ENCODE measurements at places on chromosomes 7 and 10. TPM values are rescaled to one million over a fixed set of nuclear protein-coding genes. Genes with fewer than 3 reads are reported as not detected.

GRCh38 chr10:7980196-7980595 lies 74.3 kb upstream of the GATA3 start:
- no peak for DNase-seq

- no peak for DNase-seq
Observed at GRCh38 chr7:22213081-22213480, 143.9 kb downstream of the RAPGEF5 start.

DNA sequence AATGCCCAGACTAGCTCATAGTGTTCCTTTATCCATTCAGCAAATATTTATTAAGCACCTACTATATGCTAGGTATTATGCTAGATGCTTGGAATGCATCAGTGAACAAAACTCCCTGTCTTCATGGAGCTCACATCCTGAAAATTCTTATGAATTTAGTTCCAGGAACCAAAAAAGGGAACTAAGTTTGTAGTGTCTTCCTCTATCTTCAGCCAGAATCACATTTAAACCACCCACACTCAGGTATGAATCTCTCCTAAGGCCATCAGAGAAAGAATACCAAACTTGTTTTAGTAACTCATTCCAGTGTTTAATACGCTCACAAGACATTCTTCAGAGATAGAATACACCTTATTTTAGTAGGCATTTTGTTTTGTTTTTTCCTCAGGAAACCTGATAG lies 10.1 kb upstream of the EGR2 start:
- DNase-seq: no peak

The PHTF2 gene
- total RNA-seq: 21.6 TPM

The PRKCQ gene
- 27.5 TPM for total RNA-seq

DNA sequence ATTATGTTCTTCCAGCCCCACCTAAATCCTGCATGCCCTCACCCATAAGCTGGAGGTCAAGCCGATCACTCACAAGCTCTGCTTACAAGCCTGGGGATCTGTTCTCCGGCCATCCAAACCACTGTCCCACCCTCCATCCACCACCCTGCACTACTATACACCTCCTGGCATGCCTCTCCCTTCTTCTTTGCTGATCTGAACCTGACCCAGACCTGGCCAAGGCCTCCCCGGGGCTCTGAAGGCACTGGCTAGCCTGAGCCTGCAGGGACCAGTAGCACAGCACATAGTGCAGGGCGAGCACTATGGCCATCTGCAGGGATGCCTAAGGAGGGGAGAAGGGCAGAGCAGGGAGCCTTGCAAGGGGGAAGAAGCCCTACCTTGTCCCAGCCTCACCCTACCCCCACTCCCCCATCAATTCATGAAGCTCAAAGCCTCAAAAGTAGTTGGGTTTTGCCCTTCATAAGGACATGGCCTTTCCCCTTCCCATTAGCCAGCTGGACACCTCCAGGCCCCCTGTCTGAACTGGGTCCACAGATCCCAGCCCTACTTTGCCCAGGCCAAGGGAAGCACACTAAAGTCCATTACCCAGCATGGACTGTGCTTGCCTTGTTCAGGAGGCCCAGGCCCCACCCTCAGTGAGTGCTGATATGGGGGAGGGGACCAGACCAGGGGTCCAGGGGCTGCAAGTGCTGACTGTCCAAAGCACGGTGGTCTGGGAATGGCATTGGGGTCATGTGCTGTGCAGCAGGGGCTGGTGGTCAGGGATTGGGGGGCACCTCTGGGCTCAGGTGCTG lies 29.6 kb downstream of the CHAT start:
- DNase-seq: no peak

GRCh38 chr7:2260820-2261219 lies 18.8 kb downstream of the NUDT1 start:
- DNase-seq: no peak

- no peak for DNase-seq
Observed at GRCh38 chr7:88300401-88300945, 6.2 kb downstream of the STEAP4 start.

DNA sequence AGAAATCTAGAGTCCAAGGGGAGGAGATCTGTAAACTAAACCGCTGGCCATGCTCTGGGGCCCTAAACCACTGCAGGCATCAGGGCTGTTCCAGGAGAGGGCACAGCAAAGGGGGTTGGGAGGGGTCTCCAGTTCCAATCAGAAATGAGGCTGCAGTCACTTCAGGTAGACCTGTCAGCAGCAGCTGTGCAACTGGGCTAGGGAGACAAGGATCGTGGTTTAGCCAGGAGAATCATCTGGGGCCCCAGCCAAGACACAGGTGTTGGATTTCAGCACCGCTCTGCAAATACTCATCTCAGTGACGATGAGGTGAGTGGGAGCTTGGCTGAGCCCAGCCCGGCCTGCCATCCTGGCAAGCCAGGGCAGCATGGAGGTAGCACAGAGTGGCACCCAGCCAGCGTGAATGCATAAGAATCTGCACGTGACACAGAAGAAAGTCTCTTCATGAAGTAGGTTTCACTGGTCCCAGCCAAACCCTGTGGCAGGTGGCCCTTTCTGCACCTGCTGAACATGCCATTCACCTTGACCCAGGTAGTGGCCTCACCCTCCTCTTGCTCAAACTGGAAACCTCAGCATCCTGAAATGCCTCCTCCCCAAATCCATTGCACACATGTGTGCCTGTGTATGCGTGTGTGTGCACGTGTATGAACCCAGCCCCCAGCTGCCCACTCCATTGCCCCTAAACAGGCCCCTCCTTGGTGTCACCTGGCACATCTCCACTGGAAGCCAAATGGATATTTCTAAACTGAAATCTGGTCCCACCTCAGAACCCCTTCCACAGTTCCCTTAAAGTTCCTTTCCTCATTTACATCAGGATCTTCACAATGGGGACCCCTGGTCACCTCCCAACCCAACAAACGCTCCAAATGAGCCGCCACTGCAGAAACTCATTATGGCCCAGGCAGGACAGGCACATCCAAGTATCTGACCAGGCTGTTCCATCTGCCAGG lies 9.6 kb downstream of the GPRIN2 start:
- DNase-seq: no peak

GRCh38 chr7:140676306-140676705 lies 3.6 kb downstream of the ADCK2 start:
- DNase-seq: no peak

- DNase-seq: peak; percentile 19
Observed at GRCh38 chr10:110113670-110114337, 93.6 kb upstream of the MXI1 start.

DNA sequence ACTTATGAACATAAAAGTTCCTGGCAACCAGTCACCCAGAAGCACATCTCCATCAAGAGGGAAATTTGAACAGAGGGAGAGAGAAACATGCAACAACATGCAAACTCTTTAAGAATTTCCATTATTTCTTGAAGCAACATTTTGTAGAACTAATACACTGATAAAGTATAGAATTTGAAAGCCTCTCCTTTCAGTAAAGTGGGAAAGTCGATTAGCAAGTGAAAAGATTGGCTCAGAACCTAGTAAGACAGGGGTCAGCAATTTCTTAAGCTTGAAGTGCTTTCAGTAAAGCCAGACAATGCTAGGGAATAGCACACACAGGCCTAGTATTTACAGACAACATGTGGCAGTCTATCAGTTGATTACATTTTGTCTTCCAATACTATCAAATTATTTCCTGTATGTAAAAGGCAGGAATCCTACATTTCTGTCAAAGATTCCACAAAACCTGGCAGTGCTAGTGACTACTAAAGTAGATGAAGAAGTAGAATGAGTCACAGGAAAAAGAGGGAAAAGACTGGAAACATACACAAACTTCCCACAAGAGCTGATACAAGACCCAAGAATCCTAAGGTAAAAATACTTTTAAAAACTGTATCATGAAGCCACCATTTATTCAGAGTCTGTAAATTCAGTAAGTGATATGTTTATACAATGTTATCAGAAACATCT lies 25.2 kb downstream of the DNAJC1 start:
- DNase-seq: peak; percentile 41

DNA sequence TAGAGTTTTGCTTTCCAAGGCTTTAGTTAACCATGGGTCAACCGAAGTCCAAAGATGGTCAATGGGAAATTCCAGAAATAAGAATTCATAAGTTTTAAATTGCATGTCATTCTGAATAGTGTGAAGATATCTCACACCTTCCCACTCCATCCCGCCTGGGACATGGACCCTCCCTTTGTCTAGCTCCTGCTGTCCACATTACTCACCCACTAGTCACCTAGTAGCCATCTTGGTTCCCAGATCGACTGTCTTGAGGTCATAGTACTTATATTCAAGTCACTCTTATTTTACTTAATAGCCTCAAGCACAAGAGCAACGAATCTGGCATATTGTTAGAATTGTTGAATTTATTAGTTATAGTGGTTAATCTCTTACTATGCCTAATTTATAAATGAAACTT lies 366.6 kb downstream of the PRPF18 start:
- no peak for DNase-seq

The PODXL gene
- total RNA-seq: 698 TPM
